ENCODE measurements at places on chromosomes 4 and X.

GRCh38 chr4:159191989-159192388 is 89.1 kb downstream of the RAPGEF2 start:
- DNase-seq, result no peak

- no peak for DNase-seq
Observed at GRCh38 chrX:80765220-80765625, 44.5 kb downstream of the BRWD3 start.

GRCh38 chrX:11437642-11438379 is 144.6 kb downstream of the AMELX start:
- no peak for DNase-seq

GRCh38 chr4:2850966-2851798 is 7.5 kb downstream of the ADD1 start:
- no peak for DNase-seq
